B cell (primary cell): ENCODE measurements at places on chromosomes 12 and 14. TPM values are rescaled to one million over a fixed set of nuclear protein-coding genes. Genes with fewer than 3 reads are reported as not detected.

Gene PLEKHA5
- 0.22 TPM in 1 of 2 replicates, not detected in the other for total RNA-seq

Gene DNAH10
- 0.66 and 0.99 TPM in 2 replicates for total RNA-seq

Gene SERPINA9
- 0.73 and 0.74 TPM in 2 replicates for total RNA-seq

Gene GPR135
- 4.7 and 6.1 TPM in 2 replicates for total RNA-seq

Gene CACNB3
- 4.0 and 5.4 TPM in 2 replicates for total RNA-seq
